ENCODE measurements at places on chromosomes 4 and X. TPM values are rescaled to one million over a fixed set of nuclear protein-coding genes. Genes with fewer than 3 reads are reported as not detected.

Gene ARSD
- total RNA-seq = 3.1 TPM

Gene SPP1
- not detected for total RNA-seq

DNA sequence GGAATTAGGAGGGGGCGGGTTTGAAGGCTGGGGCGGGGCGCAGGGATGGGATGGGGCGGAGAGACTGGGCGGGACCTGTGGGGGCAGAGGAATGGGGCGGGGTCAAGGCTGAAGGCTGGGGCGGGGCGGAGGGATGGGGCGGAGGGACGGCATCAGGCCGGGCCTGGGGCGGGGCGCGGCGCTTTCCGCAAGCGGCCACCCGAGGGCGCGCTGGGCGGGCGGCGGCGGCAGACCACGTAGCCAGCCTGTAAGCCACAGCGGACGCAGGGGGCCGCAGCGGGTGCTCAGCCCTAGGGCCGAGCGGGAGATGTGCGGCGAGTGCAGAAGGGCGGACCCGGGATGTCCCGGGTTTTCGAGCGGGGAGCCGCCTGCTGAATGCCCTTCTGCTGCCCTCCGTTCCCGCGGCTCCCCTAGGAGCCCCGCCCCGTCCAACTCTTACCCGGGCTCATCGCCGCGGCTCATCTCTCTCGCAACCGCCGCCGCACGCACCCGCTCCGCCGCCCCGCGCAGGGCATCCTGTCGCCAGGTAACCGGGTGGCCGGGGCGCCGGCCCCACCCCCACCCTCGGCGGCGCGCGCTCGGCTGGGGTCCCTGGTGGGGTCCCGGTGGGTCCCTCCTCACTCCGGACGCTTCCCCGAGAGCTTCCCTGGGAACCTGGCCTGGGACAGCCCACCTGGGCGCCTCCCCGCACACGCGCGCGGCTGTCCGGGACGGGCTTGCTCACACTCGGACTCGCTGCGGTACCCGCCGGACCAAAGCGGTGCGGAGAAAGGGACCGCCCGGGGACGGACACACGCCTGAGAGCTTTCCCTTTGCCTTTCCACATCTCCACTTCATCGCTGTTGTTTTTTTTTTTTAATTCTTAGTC lies at the start of gene CCDC110:
Gene CCDC110, minus strand, starts transcription at position 499 of the 868 bp plus-strand sequence. Its CDS starts 50 bp downstream, at position 449.
- peaks cover 16% of the 10 kb centered on the region for H3K4me1 ChIP-seq
- peak; percentile 91 for DNase-seq
- peak within 1 kb of the TSS; percentile 54 for H3K4me3 ChIP-seq
- peaks cover 13% of the 10 kb centered on the region for H3K27me3 ChIP-seq
- no peaks in the 10 kb centered on the region for H3K36me3 ChIP-seq
- H3K27ac ChIP-seq = peak within 1 kb of the TSS; percentile 35

- no peak overlapping the region for H3K27ac ChIP-seq
- H3K4me3 ChIP-seq = no peak overlapping the region
- no peaks in the 10 kb centered on the region for H3K36me3 ChIP-seq
- H3K27me3 ChIP-seq = no peaks in the 10 kb centered on the region
- H3K4me1 ChIP-seq = no peaks in the 10 kb centered on the region
- no peak for DNase-seq
Observed at GRCh38 chr4:131006388-131006787, 1910.4 kb downstream of the C4orf33 start.

DNA sequence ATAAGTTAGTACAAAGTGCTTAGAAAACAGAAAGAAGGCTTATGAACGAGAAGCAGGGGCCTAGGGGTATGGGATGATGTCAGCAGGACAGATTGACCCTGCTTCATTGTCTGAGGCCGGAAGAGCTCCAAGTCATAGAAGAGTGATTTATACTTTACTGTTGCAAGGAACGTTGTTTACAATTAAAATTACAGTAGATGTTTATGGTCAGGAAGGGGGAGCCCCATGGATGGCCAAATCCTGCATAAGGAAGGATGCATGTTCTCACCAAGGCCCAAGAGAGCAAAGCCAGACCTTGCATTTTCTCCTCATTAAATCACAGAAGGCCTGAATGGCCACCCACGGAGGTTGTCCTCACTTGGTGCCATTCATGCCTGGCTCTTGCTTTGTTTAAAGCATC lies 115.3 kb downstream of the LDB2 start:
- no peaks in the 10 kb centered on the region for H3K4me1 ChIP-seq
- H3K4me3 ChIP-seq = no peak overlapping the region
- H3K27me3 ChIP-seq = no peaks in the 10 kb centered on the region

GRCh38 chr4:60780874-60781273 lies 419.3 kb upstream of the ADGRL3 start:
- no peak for DNase-seq
- H3K4me1 ChIP-seq = no peaks in the 10 kb centered on the region
- no peaks in the 10 kb centered on the region for H3K36me3 ChIP-seq
- H3K27me3 ChIP-seq = no peaks in the 10 kb centered on the region
- H3K27ac ChIP-seq = no peak overlapping the region

Gene HGFAC
- total RNA-seq = 0.73 TPM

Gene TCEAL5
- not detected for total RNA-seq

DNA sequence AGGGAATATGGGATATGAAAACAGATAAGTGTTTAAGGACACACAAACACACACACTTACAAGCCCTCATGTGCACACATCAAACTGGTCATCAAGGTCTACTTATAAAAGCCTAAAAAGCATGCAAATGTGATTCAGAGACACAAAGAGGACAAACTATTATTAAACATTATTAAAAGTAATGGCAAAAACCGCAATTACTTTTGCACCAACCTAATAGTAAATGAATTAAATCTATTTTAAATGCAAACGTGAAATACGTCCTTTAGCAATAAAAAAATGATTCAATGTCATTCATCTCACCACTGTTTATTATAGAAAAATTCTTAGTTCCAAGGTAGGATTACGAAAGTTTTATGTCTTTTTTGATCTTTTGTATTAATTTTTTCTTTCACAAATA lies 91.1 kb upstream of the ARMCX2 start:
- no peaks in the 10 kb centered on the region for H3K36me3 ChIP-seq
- H3K27me3 ChIP-seq = no peaks in the 10 kb centered on the region
- no peak overlapping the region for H3K27ac ChIP-seq

- H3K27ac ChIP-seq = no peak overlapping the region
- peaks cover 14% of the 10 kb centered on the region for H3K4me1 ChIP-seq
- peaks cover 12% of the 10 kb centered on the region for H3K27me3 ChIP-seq
- H3K4me3 ChIP-seq = no peak overlapping the region
- no peak for DNase-seq
- H3K36me3 ChIP-seq = no peaks in the 10 kb centered on the region
Observed at GRCh38 chrX:9878146-9878820, 88.9 kb upstream of the CLDN34 start.

Gene NAP1L3
- 7.1 TPM for total RNA-seq

- no peak for DNase-seq
- H3K27me3 ChIP-seq = peaks cover 10% of the 10 kb centered on the region
- peak overlapping the region; percentile 67 for H3K4me3 ChIP-seq
- no peaks in the 10 kb centered on the region for H3K4me1 ChIP-seq
- no peak overlapping the region for H3K27ac ChIP-seq
Observed at GRCh38 chr4:94758700-94759399, 1.1 kb downstream of the BMPR1B start.

DNA sequence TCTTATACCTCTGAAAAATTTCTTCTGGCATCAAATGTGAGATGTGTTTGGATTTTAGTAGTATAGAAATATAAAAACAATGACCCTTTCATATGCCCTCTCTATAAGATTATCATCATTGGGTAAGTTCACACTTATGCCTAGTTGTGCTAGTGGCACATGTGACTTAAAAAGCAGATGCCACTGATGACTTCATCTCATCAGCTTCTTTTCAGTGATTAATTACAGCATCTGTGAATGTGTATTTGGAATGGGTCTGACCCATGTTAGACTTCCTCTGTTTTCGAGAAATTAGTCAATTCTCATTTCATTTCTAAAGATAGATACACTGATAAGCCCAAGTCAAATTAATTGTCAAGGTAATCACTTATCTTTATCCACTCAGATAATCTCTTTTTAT lies 698.7 kb downstream of the GABRG1 start:
- H3K27ac ChIP-seq = no peak overlapping the region
- no peak overlapping the region for H3K4me3 ChIP-seq
- H3K36me3 ChIP-seq = no peaks in the 10 kb centered on the region
- no peaks in the 10 kb centered on the region for H3K4me1 ChIP-seq
- no peak for DNase-seq
- no peaks in the 10 kb centered on the region for H3K27me3 ChIP-seq

- no peak overlapping the region for H3K4me3 ChIP-seq
- DNase-seq = no peak
- no peak overlapping the region for H3K27ac ChIP-seq
- H3K4me1 ChIP-seq = no peaks in the 10 kb centered on the region
- H3K36me3 ChIP-seq = no peaks in the 10 kb centered on the region
Observed at GRCh38 chr4:3323071-3323481, 30.3 kb downstream of the RGS12 start.

Gene FRG2
- not detected for total RNA-seq

All from T-cell (primary cell).